ENCODE measurements at places on chromosomes 13 and 19.

DNA sequence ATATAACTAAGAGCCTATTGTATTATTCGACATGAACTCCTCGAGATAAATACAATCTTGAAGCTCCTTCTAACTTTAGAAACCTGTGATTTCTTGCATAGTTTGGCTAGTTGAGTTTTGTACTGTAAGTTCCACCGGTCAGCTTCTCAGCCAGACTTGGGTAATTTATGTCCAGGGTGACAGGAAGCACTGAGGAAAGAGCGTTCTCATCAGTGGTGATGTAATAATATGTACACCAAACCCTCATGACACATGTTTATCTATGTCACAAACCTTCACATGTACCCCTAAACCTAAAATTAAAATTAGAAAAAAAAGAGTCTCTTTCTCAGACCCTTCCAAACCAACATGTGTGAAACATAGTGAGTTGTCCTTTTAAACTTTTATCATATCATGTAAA is 205.7 kb downstream of the KCNRG start:
- DNase-seq: no peak

GRCh38 chr13:100584896-100585295 is 3.7 kb downstream of the GGACT start:
- DNase-seq: no peak

DNA sequence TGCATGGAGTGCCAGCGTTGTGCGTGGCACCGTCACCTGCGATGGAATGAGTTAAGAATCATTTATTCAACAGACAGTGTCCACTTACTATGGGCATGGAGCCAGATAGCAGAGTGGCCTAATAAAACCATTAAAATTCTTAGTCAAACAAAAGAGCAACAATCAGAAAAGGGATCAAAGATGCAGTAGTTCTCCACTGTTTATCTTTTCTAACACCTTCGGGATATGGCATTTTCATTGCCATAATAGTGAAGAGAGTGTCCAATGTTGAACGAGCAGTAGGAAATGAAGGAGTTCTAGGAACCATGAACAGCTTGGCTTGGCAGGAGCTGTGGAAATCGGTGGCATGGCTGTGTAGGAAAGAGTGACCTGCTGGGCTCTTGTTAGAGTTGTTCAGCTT is 2.0 kb downstream of the TNFSF11 start:
- no peak for DNase-seq

DNA sequence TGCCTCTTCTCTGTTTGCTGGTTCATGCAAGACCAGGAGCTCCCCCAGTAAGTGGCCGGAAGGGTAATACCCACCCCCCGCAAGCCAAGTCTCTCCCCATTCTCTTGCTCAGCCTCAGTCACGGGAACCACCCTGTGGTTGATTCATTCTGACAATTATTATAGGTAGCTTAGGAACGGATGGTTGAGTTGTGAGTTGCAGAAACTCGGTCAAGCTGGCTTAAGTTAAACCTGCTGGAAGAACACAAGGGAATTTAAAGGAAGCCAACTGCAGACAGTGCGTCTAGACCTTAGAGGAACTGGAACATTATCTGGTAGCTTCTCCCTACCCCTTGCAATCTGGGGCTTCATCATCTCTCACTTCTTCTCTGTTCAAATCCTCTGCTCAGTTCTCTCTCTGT is 8.9 kb downstream of the FPR1 start:
- DNase-seq: no peak

- no peak for DNase-seq
Observed at GRCh38 chr13:66803013-66803807, 426.9 kb downstream of the PCDH9 start.

- DNase-seq: no peak
Observed at GRCh38 chr13:94717916-94718315, 5.6 kb upstream of the SOX21 start.

DNA sequence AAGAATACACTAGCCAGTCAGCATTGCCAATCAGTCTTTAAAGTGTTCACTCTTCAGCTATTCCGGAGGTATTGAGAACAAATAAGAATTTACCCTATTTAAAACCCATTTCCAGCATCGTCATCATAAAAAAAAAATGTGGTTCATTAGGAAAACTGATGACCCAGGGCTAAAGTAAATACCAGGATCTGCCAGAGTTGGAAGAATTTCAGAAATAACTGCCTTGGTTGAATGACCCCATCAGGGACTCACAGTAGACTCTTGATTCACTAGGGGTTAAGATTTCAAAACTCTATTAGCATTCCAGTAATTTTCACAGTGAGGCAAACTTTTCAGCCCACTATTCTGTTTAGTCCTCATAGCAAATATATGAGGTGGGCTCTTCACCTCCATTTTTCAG is 377.0 kb downstream of the ITGBL1 start:
- DNase-seq: no peak

- DNase-seq: no peak
Observed at GRCh38 chr13:41603917-41604316, 146.6 kb downstream of the RGCC start.

- DNase-seq: no peak
Observed at GRCh38 chr19:45473682-45474605, 6.1 kb downstream of the FOSB start.

DNA sequence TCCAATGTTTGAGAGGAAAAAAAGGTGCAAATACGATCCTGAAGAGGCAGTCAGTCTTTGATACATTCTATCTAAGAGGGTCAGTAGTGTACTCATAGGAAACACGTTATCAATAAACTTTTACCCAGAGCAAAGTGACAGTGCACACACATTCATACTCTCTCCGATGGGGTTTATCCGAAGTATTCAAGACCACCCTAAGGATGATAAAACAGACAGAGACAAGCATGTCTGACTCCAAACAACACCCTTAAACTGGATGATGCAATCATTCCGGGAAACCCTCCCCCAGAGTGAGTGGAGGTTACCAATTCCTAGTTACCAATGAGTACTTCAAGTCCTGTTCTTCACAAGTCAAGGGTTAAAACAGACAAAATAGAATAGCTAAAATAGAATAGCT is 79.1 kb downstream of the DNAJC3 start:
- no peak for DNase-seq

DNA sequence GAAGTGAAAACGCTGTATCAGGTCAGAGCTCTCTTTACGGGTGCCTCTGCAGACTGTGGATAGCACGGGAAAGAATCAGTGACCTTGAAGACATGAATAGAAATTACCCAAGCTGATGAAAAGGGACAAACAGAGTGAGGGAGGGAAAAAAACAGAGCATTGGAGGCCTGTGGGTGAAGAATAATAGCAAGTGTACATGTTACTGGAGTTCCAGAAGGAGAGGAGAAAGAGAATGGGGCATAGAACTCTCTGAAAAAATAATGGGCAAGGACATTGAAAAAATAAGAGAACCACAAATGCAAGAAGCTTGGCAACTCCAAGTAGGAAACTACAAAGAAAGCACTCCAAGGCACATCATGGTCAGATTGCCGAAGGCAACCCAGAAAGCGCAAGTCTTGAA is 86.3 kb downstream of the SPACA7 start:
- DNase-seq: no peak

- DNase-seq: no peak
Observed at GRCh38 chr13:98879957-98880356, 97.9 kb downstream of the DOCK9 start.

- no peak for DNase-seq
Observed at GRCh38 chr13:45373162-45373547, 32.2 kb upstream of the TPT1 start.

- no peak for DNase-seq
Observed at GRCh38 chr19:3712663-3713611, 4.8 kb downstream of the TJP3 start.

GRCh38 chr13:41562541-41563178 is 105.3 kb downstream of the RGCC start:
- no peak for DNase-seq
